Memory B cell (primary cell): ENCODE measurements at places on chromosomes 12 and 14.

DNA sequence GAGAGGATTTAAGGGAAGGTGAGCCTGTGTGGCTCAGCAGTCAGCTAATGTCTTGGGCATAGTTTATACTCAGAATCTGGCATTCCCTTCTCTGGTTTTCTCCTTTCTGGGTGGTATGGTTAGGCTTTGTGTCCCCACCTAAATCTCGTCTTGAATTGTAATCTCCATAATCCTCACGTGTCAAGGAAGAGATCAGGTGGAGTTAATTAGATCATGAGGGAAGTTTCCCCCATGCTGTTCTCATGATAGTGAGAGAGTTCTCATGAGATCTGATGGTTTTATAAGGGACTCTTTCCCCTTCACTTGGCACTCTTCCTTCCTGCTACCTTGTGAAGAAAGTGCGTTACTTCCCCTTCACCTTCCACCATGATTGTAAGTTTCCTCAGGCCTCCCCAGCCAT lies 169.8 kb upstream of the PELI2 start:
- no peaks in the 10 kb centered on the region for H3K4me1 ChIP-seq
- DNase-seq = no peak
- H3K27me3 ChIP-seq = peaks cover 6% of the 10 kb centered on the region
- H3K4me3 ChIP-seq = no peak overlapping the region

- no peaks in the 10 kb centered on the region for H3K4me1 ChIP-seq
- peaks cover 14% of the 10 kb centered on the region for H3K27me3 ChIP-seq
- no peak overlapping the region for H3K27ac ChIP-seq
Measured at GRCh38 chr14:101665478-101666078, 95.9 kb upstream of the PPP2R5C start.

- no peak overlapping the region for H3K4me3 ChIP-seq
- no peak for DNase-seq
- peaks cover 6% of the 10 kb centered on the region for H3K27me3 ChIP-seq
Measured at GRCh38 chr12:127162902-127163301, 1104.1 kb upstream of the TMEM132C start.

DNA sequence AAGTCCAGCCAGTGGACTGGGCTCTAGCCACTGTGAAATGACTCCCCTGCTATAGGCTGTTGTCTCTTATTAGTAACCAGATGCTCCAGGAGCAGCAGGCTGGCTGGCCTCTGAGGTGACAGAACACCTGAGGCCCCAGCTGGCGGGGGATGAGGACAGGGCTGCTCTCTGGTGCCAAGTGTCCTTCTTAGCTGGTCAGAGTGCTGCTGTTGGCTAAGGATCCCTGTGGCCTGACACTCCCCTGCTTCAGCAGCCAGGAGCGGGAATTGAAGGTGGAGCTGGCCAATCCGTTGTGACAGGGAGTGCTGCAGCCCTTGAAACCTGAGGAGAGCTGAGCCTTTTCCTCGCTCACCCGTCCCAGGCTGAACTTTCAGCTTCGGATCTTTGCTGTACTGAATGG lies 30.7 kb downstream of the TMEM229B start:
- peaks cover 2% of the 10 kb centered on the region for H3K4me1 ChIP-seq
- H3K36me3 ChIP-seq = no peaks in the 10 kb centered on the region
- H3K27ac ChIP-seq = no peak overlapping the region
- peaks cover 7% of the 10 kb centered on the region for H3K27me3 ChIP-seq
- DNase-seq = no peak

GRCh38 chr12:21580748-21581516 lies 23.7 kb downstream of the GYS2 start:
- no peak overlapping the region for H3K4me3 ChIP-seq
- H3K4me1 ChIP-seq = no peaks in the 10 kb centered on the region

- no peak overlapping the region for H3K4me3 ChIP-seq
- H3K27me3 ChIP-seq = no peaks in the 10 kb centered on the region
- H3K27ac ChIP-seq = no peak overlapping the region
- no peak for DNase-seq
Measured at GRCh38 chr14:100440207-100440631, 117.1 kb downstream of the SLC25A47 start.

DNA sequence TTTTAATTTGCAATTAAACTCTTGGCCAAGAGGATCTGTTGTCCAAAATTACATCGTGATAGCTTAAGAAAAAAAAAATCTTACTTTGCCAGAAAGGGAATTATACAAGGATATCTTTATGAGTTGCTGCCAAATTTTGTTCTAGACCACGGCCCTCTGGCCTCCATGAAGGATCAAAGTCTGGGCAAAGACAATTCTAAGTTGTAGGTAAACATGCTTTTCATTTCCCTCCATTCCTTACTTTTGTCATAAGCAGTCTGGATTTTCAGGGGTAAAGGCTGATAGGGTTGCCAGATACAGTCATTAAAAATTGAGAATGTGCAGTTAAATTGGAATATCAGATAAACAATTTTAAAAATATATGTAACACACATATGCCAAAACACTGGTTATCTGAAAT lies 135.1 kb downstream of the MON2 start:
- H3K36me3 ChIP-seq = peaks cover 2% of the 10 kb centered on the region
- peak overlapping the region; percentile 100 for H3K27ac ChIP-seq
- peaks cover 11% of the 10 kb centered on the region for H3K4me1 ChIP-seq
- H3K4me3 ChIP-seq = no peak overlapping the region
- no peak for DNase-seq

DNA sequence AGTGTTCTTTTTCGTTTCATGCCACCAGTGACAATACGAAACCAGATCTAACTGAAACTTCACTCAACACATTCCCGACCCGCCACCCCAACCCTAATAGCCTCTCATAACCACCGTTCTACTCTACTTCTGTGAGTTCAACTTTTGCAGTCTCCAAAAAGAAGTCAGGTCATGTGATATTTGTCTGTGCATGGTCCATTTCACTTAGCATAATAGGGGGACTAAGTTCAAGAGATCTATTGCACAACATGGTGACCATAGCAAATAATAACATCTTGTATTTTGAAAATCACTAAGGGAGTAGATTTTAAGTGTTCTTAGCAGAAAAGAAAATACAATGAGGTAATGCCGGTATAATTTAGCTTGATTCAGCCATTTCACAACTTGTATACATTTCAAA lies 376.4 kb downstream of the DIO2 start:
- no peaks in the 10 kb centered on the region for H3K4me1 ChIP-seq
- DNase-seq = no peak
- H3K4me3 ChIP-seq = no peak overlapping the region

- peaks cover 5% of the 10 kb centered on the region for H3K36me3 ChIP-seq
- peaks cover 31% of the 10 kb centered on the region for H3K4me1 ChIP-seq
- no peak overlapping the region for H3K27ac ChIP-seq
- H3K27me3 ChIP-seq = no peaks in the 10 kb centered on the region
- no peak for DNase-seq
- H3K4me3 ChIP-seq = no peak overlapping the region
Measured at GRCh38 chr14:102688290-102688689, 89.0 kb upstream of the TRAF3 start.

DNA sequence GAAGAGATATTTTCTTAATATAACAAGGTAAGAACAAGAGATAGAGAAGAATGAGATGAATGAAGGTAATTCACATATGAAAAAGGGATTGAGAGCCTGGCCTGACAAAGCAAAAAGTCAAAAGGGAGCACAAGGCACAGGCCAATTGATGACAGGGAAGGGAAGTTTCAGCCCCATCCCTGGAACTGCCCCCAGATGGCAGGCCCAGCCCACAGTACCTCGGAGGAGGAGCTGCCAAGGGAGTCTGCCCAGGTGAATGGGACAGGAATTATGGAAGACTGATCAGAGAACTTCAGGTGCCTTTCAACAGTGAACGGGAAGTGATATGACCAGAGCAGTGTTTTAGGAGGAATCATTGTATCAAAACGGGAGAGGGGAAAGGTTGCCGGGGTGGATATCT lies 15.7 kb downstream of the SNRPF start:
- H3K4me3 ChIP-seq = no peak overlapping the region
- H3K36me3 ChIP-seq = peaks cover 14% of the 10 kb centered on the region
- no peaks in the 10 kb centered on the region for H3K4me1 ChIP-seq
- H3K27me3 ChIP-seq = no peaks in the 10 kb centered on the region
- DNase-seq = no peak
- H3K27ac ChIP-seq = no peak overlapping the region

GRCh38 chr12:91833780-91834359 lies 311.8 kb downstream of the BTG1 start:
- H3K27ac ChIP-seq = no peak overlapping the region
- H3K27me3 ChIP-seq = no peaks in the 10 kb centered on the region
- H3K36me3 ChIP-seq = no peaks in the 10 kb centered on the region
- peaks cover 6% of the 10 kb centered on the region for H3K4me1 ChIP-seq
- no peak overlapping the region for H3K4me3 ChIP-seq

DNA sequence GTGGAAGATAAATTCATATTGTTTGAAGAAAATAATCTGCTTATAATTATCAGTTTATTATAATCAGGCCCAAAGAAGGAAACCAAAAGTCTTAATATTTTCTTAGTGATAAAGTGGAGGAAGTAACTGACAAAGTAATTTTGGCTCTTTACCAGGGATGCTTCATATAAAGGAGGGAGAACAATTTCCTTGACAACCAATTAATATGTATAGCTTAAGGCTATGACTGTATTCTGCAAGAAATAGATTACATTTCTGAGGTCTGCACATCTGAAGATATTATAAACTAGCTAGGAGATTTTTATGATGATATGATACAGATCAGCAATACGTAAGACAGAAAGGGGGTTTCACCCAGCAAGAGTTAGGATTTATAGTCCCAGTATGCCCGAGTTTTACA lies 90.8 kb downstream of the BICD1 start:
- peaks cover 5% of the 10 kb centered on the region for H3K4me1 ChIP-seq
- H3K36me3 ChIP-seq = peaks cover 16% of the 10 kb centered on the region
- no peak for DNase-seq
- H3K27me3 ChIP-seq = no peaks in the 10 kb centered on the region

GRCh38 chr14:89036371-89036770 lies 211.9 kb downstream of the TTC8 start:
- no peak for DNase-seq
- no peak overlapping the region for H3K27ac ChIP-seq
- peaks cover 23% of the 10 kb centered on the region for H3K27me3 ChIP-seq
- no peaks in the 10 kb centered on the region for H3K36me3 ChIP-seq
- H3K4me3 ChIP-seq = no peak overlapping the region

DNA sequence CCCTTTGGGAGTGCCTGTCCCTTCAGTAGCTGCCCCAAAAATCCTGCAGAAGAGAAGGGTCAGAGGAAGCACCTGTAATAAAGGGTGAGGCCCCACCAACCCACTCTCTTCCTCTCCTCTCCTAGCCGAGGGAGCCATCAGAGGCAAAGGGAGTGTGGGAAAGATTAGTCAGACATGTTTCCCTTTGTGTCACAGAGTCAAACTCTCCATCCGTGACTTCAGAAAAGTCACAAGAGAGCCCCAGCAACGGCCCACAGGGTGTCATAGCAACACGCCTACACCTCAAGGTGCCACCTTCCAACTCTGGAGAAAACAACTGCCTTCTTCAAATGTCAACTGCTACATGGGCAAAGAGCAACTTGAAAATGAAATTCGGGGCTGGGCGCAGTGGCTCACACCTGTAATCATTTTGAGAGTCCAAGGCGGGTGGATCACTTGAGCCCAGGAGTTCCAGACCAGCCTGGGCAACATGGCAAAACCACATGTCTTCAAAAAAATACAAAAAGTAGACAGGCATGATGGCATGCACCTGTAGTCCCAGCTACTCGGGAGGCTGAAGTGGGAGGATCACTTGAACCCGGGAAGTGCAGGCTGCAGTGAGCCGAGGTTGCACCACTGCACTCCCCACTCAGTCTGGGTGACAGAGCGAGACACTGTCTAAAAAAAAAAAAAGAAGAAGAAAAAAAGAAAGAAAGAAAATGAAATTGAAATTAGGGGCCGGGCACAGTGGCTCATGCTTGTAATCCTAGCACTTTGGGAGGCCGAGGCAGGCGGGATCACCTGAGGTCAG lies 17.7 kb upstream of the CD27 start:
- peak overlapping the region; percentile 89 for H3K4me3 ChIP-seq
- no peaks in the 10 kb centered on the region for H3K36me3 ChIP-seq
- H3K4me1 ChIP-seq = peaks cover 43% of the 10 kb centered on the region
- H3K27me3 ChIP-seq = no peaks in the 10 kb centered on the region
- peak overlapping the region; percentile 93 for H3K27ac ChIP-seq
- peak; percentile 80 for DNase-seq

DNA sequence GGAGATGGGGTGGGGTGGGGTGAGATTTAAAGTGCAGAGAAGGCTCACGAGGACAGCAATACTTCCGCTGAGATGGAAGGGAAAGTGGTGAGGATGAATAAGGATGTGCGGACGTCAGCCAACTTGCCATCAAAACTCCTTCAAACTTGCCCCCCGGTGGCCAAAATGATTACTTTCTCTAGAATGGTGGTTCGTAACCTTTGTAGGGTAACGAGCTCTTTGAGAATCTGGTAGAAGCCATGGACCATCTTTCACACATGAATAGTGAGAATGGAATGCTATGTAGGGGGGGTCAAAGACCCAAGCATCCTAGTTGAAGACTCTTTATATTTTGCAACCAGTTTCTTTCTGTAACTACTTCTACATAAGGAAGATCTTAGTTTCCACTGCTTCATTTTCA lies 245.9 kb upstream of the DDHD1 start:
- DNase-seq = no peak
- no peak overlapping the region for H3K27ac ChIP-seq
- peaks cover 2% of the 10 kb centered on the region for H3K27me3 ChIP-seq
- H3K36me3 ChIP-seq = peaks cover 4% of the 10 kb centered on the region

- peaks cover 12% of the 10 kb centered on the region for H3K4me1 ChIP-seq
- peaks cover 3% of the 10 kb centered on the region for H3K27me3 ChIP-seq
- no peak overlapping the region for H3K27ac ChIP-seq
- peaks cover 2% of the 10 kb centered on the region for H3K36me3 ChIP-seq
- DNase-seq = no peak
- H3K4me3 ChIP-seq = no peak overlapping the region
Measured at GRCh38 chr14:75344411-75344810, 65.8 kb downstream of the FOS start.

DNA sequence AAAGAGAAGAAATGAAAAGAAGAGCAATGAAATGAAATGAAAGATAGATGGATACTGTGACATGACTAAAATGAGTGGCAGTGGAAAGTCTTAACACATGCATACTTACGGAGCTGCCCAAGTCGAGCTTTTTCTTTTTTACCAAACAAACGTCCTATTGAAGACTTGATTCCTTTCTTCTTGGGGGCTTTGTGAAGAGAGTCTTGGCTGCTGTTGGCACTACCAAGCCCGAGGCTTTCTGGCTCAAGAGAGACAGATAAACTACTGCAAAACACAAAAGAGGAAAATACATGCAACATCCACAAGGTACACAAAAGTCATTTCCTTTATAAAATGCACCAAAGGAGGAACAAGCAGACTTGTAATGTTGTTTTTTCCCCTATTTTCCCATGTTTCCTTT lies 261.2 kb downstream of the ACSS3 start:
- no peak overlapping the region for H3K4me3 ChIP-seq
- H3K4me1 ChIP-seq = no peaks in the 10 kb centered on the region
- no peak for DNase-seq
- no peaks in the 10 kb centered on the region for H3K27me3 ChIP-seq
- no peak overlapping the region for H3K27ac ChIP-seq
- no peaks in the 10 kb centered on the region for H3K36me3 ChIP-seq

- H3K27ac ChIP-seq = no peak overlapping the region
- H3K4me1 ChIP-seq = no peaks in the 10 kb centered on the region
- H3K27me3 ChIP-seq = no peaks in the 10 kb centered on the region
- DNase-seq = no peak
- no peaks in the 10 kb centered on the region for H3K36me3 ChIP-seq
Measured at GRCh38 chr14:79248126-79248525, 963.2 kb downstream of the DIO2 start.

GRCh38 chr14:37903343-37904191 lies 304.1 kb upstream of the SSTR1 start:
- no peaks in the 10 kb centered on the region for H3K36me3 ChIP-seq
- no peak overlapping the region for H3K4me3 ChIP-seq
- no peak for DNase-seq
